ENCODE measurements at places on chromosomes 11 and 22.

DNA sequence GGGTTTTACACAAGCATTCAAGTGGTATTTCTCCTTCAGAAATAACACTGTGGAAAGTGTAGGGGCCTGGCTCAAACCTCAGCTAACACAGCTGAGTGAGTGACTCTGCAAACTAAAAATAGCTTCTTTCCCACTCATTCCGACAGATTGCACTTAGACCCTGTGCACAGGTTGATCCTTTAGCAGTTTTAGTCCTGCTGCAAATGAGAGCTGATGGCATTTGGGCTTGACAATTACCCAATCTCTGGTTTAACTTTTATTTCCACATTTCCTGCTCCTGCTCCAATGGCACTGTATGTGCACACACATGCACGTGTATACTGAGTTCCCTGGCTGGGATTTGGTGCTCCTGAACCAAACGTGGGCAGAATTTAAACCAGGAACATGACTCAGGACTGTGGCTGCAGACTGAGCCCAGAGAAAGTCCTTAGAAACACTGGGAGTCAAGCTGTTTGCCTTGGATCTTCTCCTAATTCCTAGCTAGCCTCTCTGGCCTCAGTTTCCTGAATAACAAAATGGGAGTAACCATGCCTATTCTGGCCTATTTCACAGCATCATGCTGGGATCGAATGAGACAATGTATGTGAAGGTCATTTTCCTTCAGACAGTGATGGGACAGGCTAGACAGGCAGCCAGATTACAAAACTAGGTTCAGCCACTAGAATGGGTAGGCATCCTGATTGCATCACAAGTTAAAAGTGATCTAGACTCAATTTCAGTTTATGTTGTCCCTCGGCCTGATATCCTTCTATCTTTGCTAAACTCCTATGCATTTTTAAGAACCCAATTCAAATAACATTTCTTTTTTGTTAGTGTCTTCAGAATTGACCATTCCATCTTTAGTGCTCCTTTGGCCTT, 58.2 kb downstream of the SERGEF start:
- no peak for DNase-seq

- no peak for DNase-seq
Observed at GRCh38 chr11:112082729-112083128, 3.8 kb downstream of the TIMM8B start.

GRCh38 chr11:61042961-61043540, 59.2 kb upstream of the CD5 start:
- peak; percentile 59 for DNase-seq

DNA sequence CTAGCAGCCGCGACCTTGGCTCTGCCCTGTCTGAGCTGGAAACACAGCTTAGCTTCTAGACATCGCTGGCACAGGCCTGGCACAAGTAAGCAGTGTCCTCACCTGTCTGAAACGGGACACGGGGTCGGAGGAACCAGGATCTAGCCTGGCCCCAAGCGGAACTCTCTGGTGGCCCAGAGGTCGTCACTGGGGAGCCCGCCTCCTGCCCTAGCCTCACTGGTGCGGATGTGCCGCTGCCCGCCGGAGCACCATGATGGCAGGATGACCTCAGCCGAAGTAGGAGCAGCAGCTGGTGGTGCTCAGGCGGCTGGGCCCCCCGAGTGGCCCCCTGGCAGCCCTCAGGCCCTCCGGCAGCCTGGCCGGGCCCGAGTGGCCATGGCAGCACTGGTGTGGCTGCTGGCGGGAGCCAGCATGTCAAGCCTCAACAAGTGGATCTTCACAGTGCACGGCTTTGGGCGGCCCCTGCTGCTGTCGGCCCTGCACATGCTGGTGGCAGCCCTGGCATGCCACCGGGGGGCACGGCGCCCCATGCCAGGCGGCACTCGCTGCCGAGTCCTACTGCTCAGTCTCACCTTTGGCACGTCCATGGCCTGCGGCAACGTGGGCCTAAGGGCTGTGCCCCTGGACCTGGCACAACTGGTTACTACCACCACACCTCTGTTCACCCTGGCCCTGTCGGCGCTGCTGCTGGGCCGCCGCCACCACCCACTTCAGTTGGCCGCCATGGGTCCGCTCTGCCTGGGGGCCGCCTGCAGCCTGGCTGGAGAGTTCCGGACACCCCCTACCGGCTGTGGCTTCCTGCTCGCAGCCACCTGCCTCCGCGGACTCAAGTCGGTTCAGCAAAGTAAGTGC, 871 bp downstream of the SLC35E4 start:
- DNase-seq = no peak

GRCh38 chr11:66112601-66113499, 42.8 kb downstream of the PACS1 start:
- DNase-seq = no peak

Data from NCI-H187 (cell line).